Smooth muscle cell of the brain vasculature (primary cell): ENCODE measurements at places on chromosomes 12 and 14.
A peak's percentile ranks its signal among the peaks of the same experiment; 100 is the strongest.

- DNase-seq = no peak
These were observed 719.2 kb downstream of the MED13L start for GRCh38 chr12:115558281-115558680.

- no peak for DNase-seq
These were observed 63.2 kb upstream of the GALNT9 start for GRCh38 chr12:132392389-132393244.

DNA sequence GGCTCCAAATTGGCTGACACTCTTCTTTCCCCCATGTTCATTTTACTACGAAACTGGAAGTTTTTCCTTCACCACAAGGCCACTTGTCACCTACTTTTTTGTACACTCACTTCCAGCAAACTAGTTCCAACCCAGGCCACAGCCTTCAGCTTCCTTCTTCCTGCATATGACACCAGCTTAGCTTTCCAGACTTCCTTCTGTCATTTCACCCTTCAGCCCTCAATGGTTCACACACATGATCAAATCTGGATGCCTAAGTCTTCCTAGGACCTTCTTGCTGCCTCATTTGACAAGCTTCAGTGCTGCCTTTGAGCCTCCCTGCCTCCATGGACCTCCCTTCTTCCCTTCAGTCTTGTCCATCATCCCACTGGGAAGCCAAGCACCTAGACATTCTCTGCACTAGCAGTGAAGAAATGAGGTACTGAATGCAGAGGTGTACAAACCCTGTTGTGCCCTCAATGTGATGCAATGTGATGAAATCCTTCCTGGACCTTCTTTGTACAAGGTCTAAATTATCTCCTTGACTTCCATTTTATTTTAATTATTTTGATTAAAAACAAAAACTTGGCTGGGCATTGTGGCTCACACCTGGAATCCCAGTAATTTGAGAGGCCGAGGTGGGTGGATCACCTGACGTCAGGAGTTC lies 4.3 kb upstream of the REC8 start:
- no peak for DNase-seq

GRCh38 chr14:79584679-79585078 lies 626.6 kb downstream of the DIO2 start:
- DNase-seq = peak; percentile 53

DNA sequence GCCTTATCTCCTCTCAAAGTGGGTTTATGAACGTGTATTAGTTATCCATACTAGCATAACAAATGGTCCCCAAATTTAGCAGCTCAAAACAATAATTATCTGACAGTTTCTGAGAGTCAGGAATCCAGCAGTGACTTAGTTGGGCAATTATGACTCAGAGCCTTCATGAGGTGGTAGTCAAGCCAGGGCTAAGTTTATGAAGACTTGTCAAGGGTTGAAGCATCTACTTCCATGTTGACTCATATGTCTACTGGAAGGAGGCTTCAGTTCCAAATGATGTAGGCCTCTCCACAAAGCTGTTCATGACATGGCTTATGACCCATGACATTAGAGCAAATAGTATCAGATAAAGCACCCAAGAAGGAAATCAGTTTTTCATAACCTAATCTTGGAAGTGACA lies 73.2 kb downstream of the IPO8 start:
- DNase-seq = no peak

DNA sequence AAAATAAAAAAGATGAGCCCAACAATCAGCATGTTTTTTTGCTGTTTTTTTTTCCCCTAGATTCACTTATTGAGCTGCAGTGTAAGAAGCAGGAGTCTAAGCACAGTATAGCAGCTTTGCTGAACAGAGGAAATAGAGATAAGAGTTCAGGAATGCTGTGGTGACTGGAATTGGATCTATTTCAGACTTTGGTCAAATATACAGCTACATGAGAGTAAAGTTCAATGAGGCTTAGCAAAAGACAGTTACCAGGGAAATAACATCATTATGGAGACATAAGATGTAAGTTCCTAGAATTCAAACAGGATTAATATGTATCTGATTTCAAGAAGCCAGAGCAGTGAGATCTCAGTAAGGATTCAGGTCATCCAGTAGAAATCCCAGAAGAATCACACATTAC lies 613.0 kb downstream of the RPS29 start:
- DNase-seq = no peak

DNA sequence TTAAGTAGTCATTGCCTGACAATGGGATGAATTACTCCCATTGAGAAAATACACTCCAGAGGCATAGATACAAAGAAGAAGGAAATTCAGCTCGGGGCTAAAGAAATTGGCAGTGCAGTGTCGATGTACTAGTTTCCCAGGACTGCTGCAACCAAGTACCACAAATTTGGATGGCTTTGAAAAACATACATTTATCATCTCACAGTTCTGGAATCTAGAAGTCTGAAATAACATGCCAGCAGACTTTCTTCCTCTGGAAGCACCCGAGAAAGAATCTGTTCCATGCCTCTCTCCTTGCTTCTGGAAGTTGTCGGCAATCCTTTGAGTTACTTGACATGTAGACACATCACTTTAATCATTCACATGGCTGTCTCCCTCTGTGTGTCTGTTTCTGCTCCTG lies 101.9 kb downstream of the TMTC3 start:
- DNase-seq = no peak

- no peak for DNase-seq
These were observed 8.8 kb upstream of the CEP170B start for GRCh38 chr14:104856157-104856868.

- DNase-seq = peak; percentile 46
These were observed 127.4 kb upstream of the EGLN3 start for GRCh38 chr14:34078117-34078743.

GRCh38 chr12:113990250-113991223 lies 24.4 kb upstream of the RBM19 start:
- DNase-seq = no peak

DNA sequence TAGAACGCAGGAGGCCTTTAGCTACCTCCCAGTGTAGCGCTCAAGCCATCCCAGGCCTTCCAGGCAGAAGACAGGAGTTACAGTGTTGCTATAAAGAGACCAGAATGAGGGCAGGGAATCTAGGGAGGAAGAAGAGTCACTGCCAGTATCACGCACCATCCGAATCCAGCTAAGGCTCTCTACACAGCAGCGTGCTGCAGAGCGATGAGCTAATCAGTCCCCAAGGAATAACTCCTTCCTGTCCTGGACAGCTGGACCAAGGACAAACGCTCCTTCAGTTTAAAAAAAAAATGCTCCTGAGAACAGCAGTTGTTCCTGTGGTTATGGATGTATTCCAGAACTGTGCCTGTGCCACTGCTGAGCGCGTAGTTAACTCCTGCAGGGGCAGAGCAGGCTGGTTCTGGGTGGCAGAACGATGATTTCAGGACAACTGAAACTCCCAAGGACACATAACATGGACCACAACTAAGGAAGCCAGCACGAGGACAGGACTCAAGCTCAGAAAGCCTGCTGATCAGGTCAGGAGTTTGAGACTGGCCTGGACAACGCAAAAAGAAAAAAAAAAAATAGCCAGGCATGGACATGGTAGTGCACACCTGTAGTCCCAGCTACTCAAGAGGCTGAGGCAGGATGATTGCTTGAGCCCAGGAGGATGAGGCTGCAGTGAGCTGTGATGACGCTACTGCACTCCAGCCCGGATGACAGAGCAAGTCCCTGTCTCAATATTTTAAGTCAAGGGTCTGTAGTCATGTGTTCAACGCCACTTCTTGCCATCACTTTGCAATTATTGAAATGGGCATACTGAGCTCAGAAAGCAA lies 2.6 kb downstream of the IFFO1 start:
- DNase-seq = no peak

GRCh38 chr14:92959189-92959531 lies 36.2 kb downstream of the CHGA start:
- no peak for DNase-seq

DNA sequence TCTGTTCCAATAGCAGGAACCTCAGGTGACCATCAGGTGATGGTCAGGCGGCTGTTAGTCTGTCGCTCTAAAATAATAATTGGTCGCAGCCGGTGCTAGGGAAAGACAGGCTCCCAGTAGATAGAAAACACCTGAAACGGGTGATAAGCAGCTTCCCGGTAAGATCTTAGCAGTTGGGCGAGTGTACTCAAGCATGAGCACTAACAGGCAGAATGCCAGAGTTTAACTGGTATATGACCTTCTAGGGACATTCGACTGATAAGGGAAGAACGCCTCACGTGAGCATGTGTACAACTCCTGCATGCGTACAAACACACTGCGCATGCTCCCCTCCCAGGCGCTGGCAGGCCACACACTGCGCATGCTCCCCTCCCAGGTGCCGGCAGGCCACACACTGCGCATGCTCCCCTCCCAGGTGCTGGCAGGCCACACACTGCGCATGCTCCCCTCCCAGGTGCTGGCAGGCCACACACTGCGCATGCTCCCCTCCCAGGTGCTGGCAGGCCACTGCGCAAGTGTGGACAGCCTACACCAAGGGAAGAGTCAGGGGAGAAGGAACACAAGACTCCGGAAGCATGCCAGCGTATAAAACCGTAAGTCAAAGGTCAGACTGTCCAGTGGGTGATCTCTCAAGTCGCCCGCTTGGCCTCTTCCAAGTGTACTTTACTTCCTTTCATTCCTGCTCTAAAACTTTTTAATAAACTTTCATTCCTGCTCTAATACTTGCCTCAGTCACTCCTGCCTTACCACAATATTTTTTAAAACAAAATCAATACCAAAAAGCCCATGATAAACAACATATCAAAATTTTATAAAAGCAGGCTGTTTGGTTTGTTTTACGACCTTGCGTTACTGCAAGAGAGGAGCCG lies 24.5 kb downstream of the GPRC5D start:
- DNase-seq = peak; percentile 13

DNA sequence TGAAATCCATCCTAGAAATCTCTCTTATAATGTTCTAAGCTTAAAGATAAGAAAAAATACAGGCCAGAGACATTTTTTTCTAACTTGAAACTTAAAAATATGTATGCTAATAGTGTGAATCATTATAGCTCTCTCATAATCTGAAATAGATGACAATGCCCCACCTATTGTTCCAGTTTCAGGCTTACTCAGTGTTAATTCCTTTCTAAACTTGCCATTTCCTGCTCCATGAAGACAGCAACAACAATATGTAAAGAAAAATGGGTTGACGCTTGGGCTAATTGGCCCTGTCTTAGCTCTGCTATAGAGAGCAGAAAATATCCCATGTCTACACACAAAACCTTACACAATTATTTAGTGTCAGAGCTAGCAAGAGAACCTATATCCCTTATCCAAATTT lies 37.1 kb downstream of the LMO3 start:
- no peak for DNase-seq

GRCh38 chr14:98498019-98498885 lies 773.7 kb downstream of the BCL11B start:
- no peak for DNase-seq

DNA sequence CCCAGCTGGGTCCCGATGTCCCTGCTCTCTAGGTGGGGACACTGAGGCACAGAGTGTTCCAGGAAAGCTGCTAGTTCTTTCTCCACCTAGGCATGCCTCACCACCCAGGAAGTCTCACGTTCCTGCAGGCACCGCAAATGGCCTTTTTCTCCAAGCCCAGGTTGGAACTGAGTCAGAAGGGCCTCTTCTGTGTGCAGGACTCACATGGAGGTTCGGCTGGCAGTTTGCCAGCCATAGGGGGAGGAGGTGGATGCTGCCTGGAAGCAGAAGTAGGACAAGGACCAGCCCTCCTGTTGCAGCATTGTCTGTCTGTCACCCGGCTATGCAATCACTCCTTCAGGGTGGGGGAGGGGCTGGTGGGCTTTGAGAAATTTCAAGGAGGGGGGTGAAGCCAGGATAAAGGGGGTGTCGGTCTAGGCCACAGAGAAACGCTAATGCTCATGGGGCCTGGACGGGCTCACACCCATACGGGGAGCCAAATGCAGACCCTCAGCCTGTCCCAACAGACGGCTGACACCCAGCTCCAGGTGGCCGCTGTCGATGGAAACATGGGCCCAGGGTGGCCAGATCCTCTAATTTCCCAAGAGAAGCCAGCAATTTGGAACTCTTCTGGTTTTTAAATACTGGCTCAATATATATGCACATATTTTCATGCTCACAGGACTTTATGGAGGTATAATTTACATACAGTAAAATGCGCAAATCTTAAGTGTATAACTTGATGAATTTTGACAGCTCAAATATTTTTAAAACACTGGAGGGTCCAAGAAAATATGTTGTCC lies 120.5 kb downstream of the PHETA1 start:
- DNase-seq = no peak

- DNase-seq = no peak
These were observed 6.5 kb downstream of the RNASE7 start for GRCh38 chr14:21048638-21049037.

GRCh38 chr12:117514016-117514415 lies 152.6 kb upstream of the NOS1 start:
- no peak for DNase-seq

DNA sequence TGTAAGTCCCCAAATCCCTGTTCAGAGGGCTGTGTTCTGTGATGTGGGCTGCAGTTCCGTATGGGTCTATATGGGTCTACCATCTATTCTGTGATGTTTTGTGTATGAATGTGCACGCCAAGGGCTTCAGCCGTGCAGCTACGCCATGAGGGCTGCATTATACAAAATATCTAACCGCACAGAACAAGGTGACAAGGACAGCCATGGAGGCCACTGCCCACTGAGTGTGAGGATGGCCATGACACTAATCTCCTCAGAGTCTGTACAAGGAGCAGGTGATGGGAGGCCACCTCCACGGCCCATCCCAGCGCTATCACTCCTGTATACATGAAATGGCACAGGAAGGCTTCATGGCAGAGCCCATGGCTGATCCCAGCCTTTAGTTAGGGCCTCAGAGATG lies 102.0 kb downstream of the DICER1 start:
- DNase-seq = no peak

GRCh38 chr12:751192-751998 lies 984 bp upstream of the WNK1 start:
- DNase-seq = peak; percentile 94

DNA sequence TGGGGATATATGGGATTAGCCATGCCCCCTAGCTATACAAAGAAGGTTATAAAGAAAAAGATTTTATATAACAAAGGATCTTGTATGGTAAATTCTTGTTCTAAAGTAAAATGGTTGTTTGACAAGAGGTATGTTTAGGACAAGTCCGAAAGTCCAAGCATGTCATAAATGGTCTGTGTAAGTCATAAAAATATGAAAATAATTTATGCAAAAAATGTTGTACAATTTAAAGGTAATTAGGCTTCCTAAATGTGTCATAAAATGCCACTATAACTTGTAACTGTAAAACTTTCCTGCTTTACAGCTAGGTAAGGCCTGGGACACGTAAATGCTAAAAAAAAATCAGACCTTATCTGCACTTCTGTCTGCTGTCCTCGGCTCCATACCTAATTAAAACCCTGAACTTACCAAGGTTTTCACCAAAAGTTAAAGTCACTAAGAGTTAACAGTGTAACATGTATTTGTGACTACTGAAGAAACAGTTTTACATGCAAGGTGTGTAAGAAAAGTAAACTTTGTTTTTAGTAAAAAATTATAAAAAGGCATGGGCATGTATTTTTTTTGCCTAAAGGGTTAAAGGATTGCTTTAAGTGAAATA lies 110.0 kb upstream of the RESF1 start:
- DNase-seq = no peak

- DNase-seq = no peak
These were observed 21.0 kb downstream of the CFL2 start for GRCh38 chr14:34693228-34693939.

- no peak for DNase-seq
These were observed 17.4 kb downstream of the LETMD1 start for GRCh38 chr12:51065530-51065929.

- DNase-seq = no peak
These were observed 12.5 kb downstream of the NOC4L start for GRCh38 chr12:132156573-132157325.

- DNase-seq = no peak
These were observed 2.2 kb upstream of the KLRG1 start for GRCh38 chr12:8987163-8987562.

- no peak for DNase-seq
These were observed 657 bp downstream of the ARHGAP9 start for GRCh38 chr12:57479043-57479375.
